ENCODE measurements at places on chromosomes 6 and 20. TPM values are rescaled to one million over a fixed set of nuclear protein-coding genes. Genes with fewer than 3 reads are reported as not detected.

DNA sequence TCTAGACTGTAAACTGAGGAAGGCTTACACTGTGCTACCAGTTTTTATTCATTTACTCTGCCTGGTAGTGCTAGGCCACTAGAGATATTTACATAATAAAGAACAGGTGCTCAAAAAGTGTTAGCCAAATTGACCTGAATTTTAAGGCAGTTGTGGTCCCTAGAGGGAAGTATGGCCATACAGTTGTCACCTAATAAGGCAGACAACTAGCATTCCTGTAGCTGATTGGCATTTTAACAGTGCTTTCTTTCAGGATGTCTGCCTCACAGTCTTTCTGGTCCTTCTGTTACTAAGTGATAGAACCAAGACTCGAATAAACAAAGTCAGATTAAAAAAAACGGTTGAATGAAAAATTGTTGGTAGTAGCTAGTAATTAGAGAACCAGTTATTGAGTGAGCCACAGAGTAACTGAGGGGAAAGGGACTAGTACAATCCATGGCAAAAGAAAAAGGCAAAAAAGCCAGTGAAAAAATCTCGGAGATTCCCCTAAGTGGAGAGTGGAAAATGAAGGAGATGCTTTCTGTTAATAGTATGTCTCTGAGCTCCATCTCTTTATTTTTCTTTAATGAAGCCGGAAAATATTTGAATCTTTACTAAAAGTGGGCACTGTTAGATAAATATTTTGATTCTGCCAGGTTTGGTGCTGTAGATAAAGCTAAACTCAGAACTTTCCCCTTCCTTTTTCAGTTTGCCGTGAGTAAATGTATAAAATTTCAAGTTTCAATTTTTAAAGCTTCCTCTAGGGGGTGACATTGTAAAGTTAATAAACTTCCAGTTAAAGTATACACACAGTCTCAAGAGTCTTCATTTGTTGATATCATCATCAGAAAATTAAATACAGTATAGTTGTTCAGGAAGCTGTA is 9.1 kb downstream of the VTA1 start:
- no peaks in the 10 kb centered on the region for H3K27me3 ChIP-seq
- peak; percentile 45 for DNase-seq
- H3K4me1 ChIP-seq = no peaks in the 10 kb centered on the region
- peaks cover 7% of the 10 kb centered on the region for H3K36me3 ChIP-seq

DNA sequence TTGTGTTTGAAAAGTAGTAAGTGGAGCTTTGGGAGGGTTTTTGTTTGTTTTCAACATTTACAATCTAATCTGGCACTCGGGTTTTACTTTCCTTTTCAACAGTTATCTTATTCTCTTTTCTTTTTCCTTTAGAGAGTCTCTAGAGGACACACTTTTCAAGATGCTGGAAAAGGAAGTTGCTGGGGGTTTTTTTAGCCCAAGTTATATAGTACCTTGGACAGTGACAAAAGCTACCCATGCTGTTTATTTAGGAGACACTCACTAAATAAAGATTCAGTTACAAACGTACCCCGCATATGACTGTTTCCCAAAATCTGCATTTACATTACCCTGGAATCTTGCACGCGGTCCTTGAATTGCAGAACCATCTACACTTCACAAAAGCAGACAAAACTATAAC is 78.8 kb downstream of the MAP7 start:
- no peak overlapping the region for H3K4me3 ChIP-seq
- H3K27me3 ChIP-seq = no peaks in the 10 kb centered on the region
- DNase-seq = peak; percentile 13
- no peaks in the 10 kb centered on the region for H3K4me1 ChIP-seq
- no peaks in the 10 kb centered on the region for H3K36me3 ChIP-seq

Gene SLC4A11
- 0.24 TPM for polyA plus RNA-seq

- H3K27ac ChIP-seq = no peak overlapping the region
- no peaks in the 10 kb centered on the region for H3K27me3 ChIP-seq
- no peaks in the 10 kb centered on the region for H3K4me1 ChIP-seq
- no peak for DNase-seq
- no peaks in the 10 kb centered on the region for H3K36me3 ChIP-seq
These were observed 1238.4 kb downstream of the GRIK2 start for GRCh38 chr6:102631921-102632320.

- H3K4me3 ChIP-seq = no peak overlapping the region
- no peaks in the 10 kb centered on the region for H3K27me3 ChIP-seq
- H3K27ac ChIP-seq = peak overlapping the region; percentile 35
- no peaks in the 10 kb centered on the region for H3K36me3 ChIP-seq
These were observed 10.5 kb downstream of the BCAS4 start for GRCh38 chr20:50805349-50805684.

DNA sequence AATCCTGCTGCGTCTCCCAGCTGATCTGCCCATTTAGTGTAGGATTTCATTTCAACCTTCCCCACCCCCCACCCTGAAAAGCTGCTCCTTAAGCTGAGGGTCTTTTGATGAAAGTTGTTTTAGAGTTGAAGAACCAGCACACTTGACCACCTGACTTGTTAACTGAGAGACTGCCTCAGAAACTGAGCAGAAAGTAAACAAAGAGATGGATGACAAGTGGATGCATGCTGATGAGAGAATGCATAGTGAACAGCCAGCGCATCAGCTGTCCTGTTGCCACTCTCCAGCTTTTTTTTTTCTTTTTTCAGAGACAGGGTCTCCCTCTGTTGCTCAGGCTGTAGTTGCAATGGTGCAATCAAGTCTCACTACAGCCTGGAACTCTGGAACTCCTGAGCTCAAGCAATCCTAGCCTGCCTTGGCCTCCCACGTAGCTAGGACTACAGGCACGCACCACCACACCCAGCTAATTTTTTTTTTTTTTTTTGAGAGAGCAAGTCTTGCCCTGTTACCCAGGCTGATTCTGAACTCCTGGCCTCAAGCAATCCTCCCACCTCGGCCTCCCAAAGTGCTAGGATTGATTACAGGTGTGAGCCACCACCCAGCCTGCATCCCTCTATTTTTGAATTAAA is 9.5 kb downstream of the RPL10A start:
- no peaks in the 10 kb centered on the region for H3K27me3 ChIP-seq
- H3K36me3 ChIP-seq = peaks cover 5% of the 10 kb centered on the region
- no peak overlapping the region for H3K27ac ChIP-seq
- no peak overlapping the region for H3K4me3 ChIP-seq
- DNase-seq = no peak

Gene PAX1
- not detected for polyA plus RNA-seq

- no peaks in the 10 kb centered on the region for H3K27me3 ChIP-seq
- no peak for DNase-seq
- H3K27ac ChIP-seq = no peak overlapping the region
- no peaks in the 10 kb centered on the region for H3K4me1 ChIP-seq
- H3K4me3 ChIP-seq = no peak overlapping the region
- H3K36me3 ChIP-seq = no peaks in the 10 kb centered on the region
These were observed 409.9 kb upstream of the SPTLC3 start for GRCh38 chr20:12598894-12599293.

DNA sequence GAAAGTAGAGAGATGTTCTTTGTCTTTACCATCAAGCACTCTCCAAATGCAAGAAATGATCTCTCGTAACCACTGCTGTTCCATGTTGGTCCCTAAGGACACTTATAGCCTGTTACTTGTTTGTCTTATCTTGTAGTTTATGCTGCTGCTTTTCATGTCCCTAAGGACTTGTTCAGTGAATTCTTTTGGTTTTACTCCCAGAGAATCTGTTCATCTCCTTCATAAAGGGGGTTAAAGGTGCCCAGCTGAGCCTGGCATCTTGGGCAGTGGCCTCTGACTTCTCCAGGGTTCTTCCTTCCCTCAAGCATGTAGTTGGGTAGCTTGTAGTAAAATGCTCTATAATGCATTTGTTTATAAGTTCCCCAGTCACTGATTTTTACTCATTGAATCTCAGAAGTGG is 864 bp upstream of the PKIG start:
- no peaks in the 10 kb centered on the region for H3K27me3 ChIP-seq
- H3K4me3 ChIP-seq = no peak overlapping the region
- no peak overlapping the region for H3K27ac ChIP-seq
- no peak for DNase-seq

Gene SLC16A10
- 0.81 TPM for polyA plus RNA-seq

- H3K4me1 ChIP-seq = no peaks in the 10 kb centered on the region
- no peak overlapping the region for H3K27ac ChIP-seq
- DNase-seq = no peak
- H3K27me3 ChIP-seq = no peaks in the 10 kb centered on the region
These were observed 185.8 kb upstream of the RAB32 start for GRCh38 chr6:146357578-146358430.

GRCh38 chr6:83192456-83192855 is 609 bp downstream of the PGM3 start:
- H3K27me3 ChIP-seq = no peaks in the 10 kb centered on the region
- H3K27ac ChIP-seq = peak overlapping the region; percentile 86
- no peak for DNase-seq
- H3K4me3 ChIP-seq = peak overlapping the region; percentile 85

Gene KIZ
- polyA plus RNA-seq = 11.7 TPM

Gene TCP11
- 0.03 TPM for polyA plus RNA-seq

Gene SASH1
- 11.9 TPM for polyA plus RNA-seq

DNA sequence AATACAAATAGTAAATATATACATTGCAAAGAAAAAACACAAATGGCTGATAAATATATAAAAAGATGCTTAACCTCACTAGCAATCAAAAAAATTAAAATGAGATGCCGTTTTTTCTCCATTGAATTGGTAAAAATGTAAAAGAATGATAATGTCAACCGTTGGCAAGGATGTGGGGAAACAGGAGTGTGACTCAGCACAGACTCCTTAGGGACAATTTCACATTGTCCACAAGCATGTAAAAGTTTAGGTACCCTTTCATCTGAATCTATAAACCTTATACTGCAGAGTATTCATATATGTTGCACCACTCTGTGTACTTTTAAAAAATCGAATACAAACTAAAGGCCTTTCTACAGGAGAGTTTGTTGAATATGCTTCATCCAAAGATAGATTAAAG is 143.1 kb upstream of the RREB1 start:
- no peak overlapping the region for H3K27ac ChIP-seq
- no peak for DNase-seq
- H3K4me1 ChIP-seq = peaks cover 19% of the 10 kb centered on the region
- no peaks in the 10 kb centered on the region for H3K27me3 ChIP-seq
- H3K4me3 ChIP-seq = no peak overlapping the region
- no peaks in the 10 kb centered on the region for H3K36me3 ChIP-seq

Gene DHX16
- 27.5 TPM for polyA plus RNA-seq

Measured in small intestine (tissue), 16 donors.